ENCODE measurements at places on chromosomes 5 and 9.

- DNase-seq: no peak
These were observed 306 bp downstream of the TRUB2 start for GRCh38 chr9:128321879-128322403.

DNA sequence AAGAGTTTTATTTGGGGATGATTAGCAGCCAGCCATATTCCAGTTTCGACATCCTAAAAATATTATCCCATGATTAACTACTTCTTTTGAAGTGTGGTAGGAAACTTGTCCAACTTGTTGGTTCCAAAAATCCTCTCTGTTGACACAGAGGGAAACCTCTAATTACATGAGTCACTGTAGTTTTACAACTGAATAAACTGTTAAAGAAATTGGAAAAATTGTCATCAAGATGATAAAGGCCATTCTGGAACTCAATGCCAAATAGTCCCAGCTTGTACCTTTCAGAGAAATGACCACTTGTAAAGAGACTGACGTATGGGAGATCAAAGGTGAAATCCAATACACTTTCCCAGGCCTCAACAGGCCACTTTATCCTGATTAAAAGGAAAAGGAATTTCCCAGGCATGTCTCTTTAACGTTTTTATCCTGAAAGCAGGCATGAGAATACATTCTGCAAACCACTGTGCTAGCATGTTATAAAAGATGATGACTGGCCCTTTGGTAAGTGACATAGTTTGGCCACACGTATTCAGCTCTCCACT is 261.6 kb downstream of the GLIS3 start:
- DNase-seq: no peak

DNA sequence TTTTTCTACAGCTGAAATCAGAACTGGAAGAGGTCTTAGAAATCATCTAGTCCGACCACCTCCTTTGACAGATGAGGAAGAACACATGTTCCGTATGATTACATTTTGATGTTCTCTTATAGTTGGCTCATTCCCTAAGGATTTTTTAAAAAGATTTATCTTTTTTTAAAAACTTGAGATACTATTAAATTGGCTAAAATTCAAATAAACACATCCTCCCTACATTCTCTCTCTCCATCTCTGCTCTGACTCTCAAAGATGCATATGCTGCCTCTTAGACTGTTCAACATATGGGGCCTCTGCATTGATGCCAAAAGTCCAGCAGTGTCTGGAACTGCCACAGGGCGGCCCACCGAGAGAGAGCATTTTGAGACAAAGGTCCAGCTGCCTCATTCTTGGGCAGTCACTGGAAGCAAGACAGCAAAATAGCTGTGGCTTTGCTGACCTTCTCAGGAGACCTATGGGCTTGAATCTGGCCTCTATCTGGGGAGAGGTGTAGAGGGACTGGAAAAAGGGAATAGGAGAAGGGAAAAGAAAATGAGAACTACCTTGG is 12.8 kb upstream of the TSSK1B start:
- no peak for DNase-seq

DNA sequence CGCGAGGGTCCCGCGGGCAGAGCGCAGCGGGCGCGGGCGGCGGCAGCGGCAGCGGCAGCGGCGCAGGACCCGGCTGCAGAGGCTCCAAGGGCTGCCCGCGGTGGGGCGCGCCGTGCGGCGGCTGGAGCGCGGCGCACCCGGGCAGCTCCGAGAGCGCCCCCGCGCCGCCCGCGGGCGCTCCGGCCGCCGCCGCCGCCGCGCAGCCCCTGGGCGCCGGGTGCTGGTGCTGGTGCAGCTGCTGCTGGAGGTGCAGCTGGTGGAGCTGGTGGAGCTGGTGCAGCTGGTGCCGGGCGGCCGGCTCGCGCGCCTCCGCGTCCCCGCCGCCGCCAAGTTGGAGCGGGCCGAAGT is 644 bp downstream of the IER5L start:
- DNase-seq: no peak

- DNase-seq: no peak
These were observed 2.1 kb downstream of the PCDHGA4 start for GRCh38 chr5:141356950-141357349.

- no peak for DNase-seq
These were observed 582.0 kb upstream of the TUSC1 start for GRCh38 chr9:26260238-26260637.
